Activated T-cell treated with anti-CD3 and anti-CD28 coated beads, Interleukin-2, amount 50 U/mL, for 4 hours (primary cell): ENCODE measurements at places on chromosomes 2 and 18.
A peak's percentile ranks its signal among the peaks of the same experiment; 100 is the strongest.

- peak; percentile 49 for DNase-seq
Measured at GRCh38 chr2:217988014-217988839, 14.6 kb downstream of the TNS1 start.

DNA sequence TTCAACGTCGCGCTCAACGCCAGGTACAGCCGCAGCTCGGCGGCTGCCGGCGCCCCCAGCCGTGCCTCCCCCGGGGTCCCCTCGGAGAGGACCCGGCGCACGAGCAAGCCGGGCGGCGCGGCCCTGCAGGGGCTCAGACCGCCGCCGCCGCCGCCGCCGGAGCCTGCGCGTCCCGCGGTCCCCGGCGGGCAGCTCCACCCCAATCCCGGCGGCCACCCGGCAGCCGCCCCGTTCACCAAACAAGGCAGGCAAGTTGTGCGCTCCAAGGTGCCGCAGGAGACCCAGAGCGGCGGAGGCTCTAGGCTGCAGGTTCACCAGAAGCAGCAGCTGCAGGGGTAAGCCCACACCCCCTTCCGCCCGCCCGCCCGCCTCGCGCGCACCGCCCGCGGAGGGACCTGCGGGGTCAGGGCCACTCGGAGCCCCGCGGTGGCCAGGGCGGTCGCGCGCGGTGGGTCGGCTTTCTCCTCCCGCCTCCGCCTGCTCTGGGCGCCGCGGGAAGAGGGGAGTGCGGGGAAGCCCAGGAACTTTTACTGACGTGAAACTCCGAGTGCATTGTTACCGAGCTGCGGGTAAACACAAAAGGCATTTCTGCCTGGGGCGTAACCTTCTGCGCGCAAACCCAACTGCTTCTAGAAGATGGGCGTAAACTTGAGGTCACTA lies 861 bp downstream of the LTBP1 start:
- no peak for DNase-seq

GRCh38 chr2:224039770-224040440 lies 819 bp upstream of the SERPINE2 start:
- DNase-seq: no peak

- no peak for DNase-seq
Measured at GRCh38 chr2:113258471-113259147, 20.1 kb downstream of the PAX8 start.

DNA sequence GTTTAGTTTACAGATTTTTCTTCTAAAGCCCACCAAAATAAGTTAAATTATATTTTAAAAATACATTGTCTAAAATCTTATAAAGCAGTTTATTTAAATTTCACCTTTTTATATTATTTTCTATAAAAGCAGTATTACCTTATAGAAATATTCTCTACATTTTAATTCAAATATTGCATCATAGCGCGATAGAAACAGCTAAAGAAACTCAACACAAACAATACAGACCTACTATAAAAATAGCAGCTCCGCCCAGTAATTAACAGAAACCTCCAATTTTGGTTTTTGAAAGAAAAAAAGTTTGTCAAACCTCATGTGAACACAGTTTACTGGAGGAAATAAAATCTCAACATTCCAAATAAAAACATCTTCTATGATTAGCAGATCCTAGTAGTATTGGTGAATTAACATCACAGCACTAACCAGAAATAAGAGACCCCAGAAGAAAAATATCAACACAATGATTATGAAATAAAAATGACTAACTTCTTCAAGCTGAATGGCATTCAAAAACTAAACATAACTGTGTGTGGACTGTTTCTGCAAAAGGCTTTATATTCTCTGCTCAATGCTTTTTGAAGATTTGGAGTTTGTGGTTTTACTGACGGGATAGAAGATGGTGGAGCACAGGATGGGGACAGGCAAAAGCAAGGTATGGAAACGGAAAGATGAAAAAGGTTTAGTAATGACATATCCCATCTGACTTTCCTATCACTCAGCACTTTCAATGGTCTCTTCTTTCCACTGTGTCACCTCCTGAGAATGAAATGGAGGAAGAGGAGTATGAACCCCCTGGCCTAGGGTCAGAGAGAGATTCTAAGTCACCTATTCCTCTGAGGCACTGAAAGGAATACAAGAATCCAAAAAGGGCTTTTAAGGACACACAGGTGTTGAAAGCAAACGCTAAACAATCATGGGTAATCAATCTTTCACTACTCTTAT lies 17.5 kb downstream of the MAP4K3 start:
- no peak for DNase-seq

GRCh38 chr18:46946656-46947282 lies 29.4 kb downstream of the KATNAL2 start:
- DNase-seq: peak; percentile 18
